NCI-H1417 (cell line): ENCODE measurements at places on chromosomes 11 and 22.
A peak's percentile ranks its signal among the peaks of the same experiment; 100 is the strongest.

DNA sequence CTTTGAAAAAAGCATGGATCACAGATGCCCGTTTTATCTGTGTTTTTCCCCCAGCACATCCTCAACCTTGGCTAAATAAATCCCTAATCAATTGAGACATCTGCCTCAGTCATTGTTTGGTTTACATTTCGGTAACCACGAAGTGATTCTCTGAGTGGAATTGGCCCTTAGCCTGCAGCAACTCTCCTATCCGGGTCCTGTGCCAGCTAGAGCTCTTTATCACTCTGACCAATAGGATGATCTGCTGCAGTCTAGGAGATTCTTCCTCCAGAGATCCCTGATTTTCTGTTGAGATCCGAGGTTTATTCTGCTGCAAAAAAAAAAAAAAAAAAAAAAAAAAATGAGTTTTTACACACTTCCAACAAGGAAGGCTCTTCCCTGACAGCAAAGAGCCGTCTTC, 137.3 kb downstream of the KCNA4 start:
- DNase-seq, result no peak

DNA sequence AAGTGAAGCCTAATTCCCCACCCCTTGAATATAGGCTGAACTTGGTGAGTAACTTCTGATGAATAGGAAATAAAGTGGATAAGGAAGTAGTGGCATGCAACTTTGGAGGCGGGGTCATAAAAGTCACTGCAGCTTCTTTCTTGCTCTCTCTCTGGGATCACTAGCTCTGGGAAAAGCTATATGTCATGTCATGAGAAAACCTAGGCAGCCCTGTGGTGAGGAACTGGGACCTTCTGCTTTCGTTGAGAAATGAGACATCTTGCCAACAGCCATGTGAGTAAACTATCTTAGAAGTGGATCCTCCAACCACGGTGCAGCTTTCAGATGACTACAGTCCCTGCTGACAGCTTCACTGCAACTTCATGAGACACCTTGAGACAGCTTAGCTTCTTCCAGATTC, 15.7 kb downstream of the ZNF214 start:
- no peak for DNase-seq

DNA sequence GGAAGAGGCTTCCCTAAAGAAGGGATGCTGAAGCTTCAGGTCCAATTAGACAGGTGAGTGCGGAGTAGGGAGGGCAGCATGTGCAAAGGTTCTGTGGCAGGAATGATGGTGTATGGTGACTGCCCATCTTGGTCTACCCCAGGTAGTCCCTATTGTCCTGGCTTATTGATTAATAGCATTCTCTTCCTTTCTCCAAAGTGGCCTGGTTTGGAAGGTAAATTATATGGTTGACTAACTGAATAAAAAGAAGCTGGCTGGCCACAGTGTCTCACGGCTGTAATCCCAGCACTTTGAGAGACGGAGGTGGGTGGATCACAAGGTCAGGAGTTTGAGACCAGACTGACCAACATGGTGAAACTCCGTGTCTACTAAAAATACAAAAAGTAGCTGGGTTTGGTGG, 230.5 kb downstream of the MIAT start:
- no peak for DNase-seq

GRCh38 chr11:15300341-15300740, 185.6 kb downstream of the INSC start:
- no peak for DNase-seq

GRCh38 chr11:30985536-30985935, 384.0 kb downstream of the DCDC1 start:
- DNase-seq, result no peak

DNA sequence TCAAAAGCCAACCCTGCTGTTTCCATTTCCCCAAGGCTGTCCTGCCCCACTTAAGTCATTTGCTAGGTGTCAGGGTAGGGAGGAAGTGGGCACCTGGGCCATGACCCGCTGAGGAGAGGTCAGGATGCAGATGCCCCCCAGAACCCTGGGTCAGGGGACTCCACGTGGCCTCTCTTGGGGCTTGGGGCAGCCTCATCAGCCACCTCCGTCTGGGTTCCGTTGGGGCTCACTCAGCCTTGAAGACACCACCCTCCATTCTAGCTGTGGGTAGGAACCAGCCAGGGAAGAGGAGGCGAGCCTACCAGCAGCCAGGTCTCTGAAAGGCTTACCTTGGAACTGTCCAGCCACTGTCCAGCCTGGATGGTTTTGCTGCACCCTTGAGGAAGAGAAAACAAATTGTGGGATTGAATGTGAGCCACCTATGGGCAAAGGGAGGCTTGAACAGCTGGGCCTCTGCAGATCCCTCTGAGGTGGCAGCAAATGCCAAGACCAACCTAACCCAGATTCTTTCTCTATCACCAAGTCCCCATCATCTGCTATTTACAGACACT, 2.5 kb downstream of the APOL4 start:
- DNase-seq, result no peak

- DNase-seq, result no peak
Measured at GRCh38 chr11:76763573-76764346, 19.4 kb upstream of the TSKU start.

GRCh38 chr11:128125723-128126122, 461.6 kb downstream of the ETS1 start:
- DNase-seq, result no peak

DNA sequence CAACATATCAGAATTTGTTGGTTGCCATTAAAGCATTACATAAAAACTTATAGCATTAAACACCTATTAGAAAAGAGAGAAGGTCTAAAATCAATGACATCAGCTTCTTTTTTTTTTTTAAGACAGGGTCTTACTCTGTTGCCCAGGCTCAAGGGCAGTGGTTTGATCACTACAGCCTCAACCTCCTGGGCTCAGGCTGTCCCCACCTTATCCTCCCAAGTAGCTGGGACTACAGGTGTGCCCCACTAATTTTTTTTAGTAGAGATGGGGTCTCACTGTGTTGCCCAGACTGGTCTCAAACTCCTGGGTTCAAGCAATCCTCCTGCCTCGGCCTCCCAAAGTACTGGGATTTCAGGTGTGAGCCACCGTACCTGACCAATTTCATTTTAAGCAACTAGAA, 57.9 kb downstream of the ARHGEF12 start:
- DNase-seq, result no peak

DNA sequence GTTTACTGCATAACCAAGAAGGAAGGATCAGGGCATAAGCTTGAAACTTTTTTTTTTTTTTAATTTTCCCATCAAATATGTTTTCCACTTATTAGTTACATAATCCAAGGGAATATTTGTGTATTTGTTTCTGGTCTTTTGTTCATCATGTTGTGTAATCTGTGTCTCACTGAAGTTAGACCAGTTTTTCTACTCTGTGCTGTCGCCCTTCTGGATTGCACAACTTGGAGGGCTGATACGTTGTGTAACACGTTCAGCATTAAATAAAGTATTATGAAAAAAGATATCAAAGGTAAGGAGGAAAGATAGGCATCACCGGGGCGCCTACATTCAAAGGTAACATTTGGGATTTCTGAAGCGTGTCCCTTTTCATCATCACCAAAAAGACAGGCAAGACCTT, 3.3 kb upstream of the E2F8 start:
- no peak for DNase-seq

DNA sequence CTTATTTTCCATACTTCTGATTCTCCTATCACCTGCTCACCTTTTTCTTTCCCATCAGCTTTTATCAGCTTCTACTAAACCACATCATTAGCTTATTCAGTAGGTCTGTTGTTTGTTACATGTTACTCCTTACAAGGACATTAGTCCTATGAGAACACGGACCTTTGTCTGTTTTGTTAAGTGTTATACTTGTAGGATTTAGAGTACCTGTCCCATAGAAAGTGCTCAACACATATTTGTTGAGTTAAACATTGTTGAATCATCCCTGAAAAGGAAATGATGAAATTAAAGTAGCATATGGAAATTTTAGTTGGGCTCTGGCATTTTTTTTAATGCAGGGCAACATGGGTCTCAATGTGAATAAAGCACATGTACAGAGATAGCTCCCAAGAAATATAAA, 222.1 kb upstream of the CARD18 start:
- no peak for DNase-seq

DNA sequence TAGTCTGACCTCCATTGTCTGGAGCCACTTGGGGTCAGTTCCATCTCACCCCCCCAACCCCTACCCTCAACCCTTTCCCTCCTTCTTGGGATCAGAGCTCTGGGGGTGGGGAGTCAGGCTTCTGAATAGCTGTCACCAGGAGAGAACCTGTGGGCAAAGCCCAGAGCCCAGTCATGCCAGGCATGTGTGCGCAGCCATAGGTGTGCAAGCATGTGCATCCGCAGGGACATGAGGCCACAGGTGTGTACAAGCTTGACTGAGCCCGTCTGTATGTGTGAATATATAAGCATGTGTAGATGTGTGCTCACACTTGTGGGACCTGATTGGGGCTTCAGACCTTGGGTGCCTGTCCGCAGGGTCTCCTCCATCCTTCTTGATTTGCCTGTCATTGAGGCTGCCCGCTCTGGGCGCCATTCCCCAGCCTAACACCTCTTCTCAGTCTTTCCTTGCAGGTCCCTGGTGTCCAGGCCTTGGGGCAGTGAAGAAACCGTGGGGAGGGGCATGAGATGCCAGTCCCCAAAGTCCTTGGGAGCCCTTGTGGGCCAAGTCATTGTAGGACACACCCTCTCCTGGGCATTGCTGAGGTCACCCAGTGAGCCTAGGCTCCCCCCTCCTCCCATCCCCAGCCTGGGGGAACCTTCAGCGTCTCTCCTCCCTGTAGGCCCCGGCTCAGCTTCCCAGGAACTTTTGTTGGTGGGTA, 9.0 kb downstream of the ATG16L2 start:
- DNase-seq, result peak; percentile 41
